ENCODE measurements at places on chromosomes 7 and 10.

DNA sequence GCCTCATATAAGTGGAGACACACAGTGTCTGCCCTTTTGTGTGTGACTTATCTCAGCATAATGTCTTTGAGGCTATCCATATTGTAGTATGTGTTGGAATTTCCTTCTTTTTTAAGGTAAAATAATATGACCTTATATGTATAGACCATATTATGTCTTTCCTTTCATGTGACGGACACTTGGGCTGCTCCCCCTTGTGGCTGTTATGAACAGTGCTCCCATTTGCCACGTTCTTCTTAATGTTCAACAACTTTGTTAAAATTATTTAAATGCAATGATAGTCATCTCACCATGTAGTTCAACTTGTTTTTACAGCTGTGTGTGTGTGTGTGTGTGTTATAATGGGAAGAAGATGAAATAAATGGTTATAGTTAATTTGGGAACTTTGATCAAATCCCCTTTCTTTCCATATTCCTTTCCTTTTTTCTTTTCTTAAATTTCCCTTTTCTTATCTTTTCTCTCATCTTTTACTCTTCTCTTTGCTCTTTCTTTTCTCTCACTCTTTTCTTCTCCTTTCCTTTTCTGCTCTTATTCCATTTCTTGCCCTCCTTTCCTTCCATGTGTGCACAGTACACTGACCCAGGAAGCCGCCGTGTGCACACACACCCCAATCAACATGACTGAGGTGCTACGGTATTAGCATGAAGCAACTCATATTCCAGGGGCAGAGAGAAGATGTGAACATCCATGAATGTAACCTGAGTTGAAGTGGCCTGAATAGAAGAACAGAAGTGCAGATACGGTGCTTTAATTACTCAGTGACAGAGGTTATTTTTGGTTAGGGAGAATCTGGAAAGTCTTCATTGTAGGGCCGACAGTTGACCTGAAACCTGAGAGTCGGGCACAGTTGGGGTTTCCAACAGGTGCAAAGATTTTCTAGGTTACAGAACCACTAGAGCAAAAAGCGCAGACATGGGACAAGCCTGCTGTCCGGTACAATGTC is 596.6 kb downstream of the SDK1 start:
- DNase-seq = peak; percentile 30

GRCh38 chr10:52645187-52645758 is 127.3 kb downstream of the MBL2 start:
- no peak for DNase-seq

- no peak for DNase-seq
Observed at GRCh38 chr7:116799916-116800315, 62.5 kb upstream of the CAPZA2 start.

DNA sequence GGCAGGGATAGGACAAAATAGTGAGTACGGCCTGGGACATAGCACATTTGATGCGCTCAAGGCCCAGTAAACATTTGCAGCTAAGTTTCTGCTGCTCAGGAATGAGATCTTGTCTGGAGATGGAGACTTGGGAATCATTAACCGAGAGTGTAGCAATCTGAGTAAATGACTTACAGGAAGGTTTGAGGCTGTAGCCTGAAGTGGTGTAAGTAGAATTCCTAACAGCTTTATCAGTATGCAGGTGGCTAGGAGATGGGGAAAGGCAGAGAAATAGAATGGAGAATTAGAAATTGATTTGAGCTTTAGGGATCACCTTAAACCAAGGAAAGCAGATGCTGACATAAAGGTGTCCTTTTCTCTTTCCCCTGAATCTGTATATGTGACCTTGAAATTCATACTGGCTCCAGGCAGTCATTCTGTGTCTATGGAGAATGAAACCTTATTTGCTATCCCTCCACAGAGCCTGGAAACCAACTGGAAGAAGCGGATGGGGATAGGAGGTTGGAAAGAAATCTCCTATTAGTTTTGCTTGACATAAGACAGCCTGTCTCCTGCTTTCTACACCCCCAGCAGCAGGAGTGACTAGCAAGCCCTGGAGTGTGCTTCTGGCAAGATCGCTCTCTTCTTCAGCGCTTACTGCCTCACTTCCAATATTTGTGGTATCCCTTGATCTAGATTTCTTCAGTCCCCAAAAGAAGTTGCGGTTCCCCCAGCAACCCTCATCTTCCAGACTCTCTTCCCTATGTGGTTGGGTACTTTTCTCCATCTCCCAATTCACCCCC is 6.4 kb upstream of the PON2 start:
- no peak for DNase-seq

DNA sequence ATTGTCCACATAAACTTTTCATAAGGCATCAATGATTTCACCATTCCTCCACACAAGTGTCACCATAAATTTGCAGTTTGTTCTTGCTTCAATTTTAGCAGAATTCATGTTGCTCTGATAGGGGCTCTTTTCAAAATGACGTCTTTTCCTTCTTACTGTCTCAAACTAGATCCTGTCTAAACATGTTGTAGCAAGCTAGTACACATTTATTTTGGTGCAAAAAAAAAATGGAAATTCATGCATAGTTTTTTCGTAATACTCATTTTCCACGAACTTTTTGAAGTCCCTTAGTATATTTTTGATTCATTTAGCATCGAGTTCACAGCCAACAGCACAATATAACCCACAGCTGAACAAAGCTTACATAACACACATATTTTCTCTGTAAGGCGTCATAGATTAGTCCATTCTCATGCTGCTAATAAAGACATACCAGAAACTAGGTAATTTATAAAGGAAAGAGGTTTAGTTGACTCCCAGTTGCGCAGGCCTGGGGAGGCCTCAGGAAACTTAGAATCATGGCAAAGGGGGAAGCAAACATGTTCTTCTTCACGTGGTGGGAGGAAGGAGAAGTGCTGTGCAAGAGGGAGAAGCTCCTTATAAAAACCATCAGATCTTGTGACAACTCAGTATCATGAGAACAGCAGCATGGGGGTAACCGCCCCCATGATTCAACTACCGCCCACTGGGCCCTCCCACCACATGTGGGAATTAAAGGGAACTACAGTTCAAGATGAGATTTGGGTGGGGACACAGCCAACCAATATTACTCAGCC is 301.5 kb downstream of the CCDC3 start:
- peak; percentile 17 for DNase-seq

GRCh38 chr7:47233996-47234395 is 347.9 kb downstream of the TNS3 start:
- no peak for DNase-seq

DNA sequence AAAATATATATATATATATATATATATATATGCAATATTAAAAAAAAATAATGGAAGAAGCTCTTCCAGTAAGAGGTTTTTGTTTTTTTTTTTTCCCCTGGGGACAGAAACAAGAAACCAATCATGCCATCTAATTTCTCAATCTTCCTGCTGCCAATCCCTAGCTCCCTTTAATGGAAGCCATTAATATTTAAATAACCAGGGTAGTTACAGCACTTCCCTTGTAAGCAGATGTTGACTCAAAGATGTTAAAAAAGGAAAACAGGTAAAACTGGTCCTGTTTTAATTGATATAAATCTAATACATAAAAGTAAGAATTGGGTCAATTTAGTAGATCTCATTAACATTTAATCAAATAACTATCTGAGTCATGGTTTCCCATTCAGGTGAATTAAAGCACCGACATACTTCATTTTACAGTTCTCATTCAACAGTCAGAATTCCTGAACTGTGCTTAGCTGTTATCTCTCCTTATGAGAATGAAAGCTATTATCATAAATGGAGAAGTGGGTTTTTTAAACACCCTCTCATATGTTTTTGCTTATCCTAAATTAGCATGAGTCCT is 22.6 kb downstream of the CPVL start:
- peak; percentile 16 for DNase-seq

DNA sequence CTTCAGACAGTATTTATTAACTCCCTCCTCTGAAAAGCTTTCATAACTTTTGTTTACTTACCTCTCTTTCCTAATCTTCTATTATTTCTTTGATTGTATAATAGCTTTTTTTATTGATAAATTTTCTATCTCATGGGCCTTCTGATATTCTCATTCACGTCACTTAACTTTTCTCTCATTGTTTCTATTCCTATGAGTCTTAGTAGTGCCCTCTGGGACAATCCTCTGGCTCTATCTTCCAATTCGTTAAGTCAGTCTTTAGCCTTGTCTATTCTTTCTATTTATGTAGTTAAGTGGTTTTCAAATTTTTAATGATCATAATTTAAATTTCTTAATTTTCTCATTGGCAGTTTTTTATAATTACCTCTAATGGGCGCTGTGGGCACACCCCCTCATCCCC is 6.4 kb upstream of the ELMO1 start:
- DNase-seq = no peak

- DNase-seq = no peak
Observed at GRCh38 chr10:125159486-125159931, 854 bp downstream of the CTBP2 start.
